Stimulated activated naive CD8-positive, alpha-beta T cell treated with anti-CD3 and anti-CD28 coated beads, Interleukin-15, amount 100 ng/mL, for 72 hours (primary cell): ENCODE measurements at places on chromosomes 11 and 22.

DNA sequence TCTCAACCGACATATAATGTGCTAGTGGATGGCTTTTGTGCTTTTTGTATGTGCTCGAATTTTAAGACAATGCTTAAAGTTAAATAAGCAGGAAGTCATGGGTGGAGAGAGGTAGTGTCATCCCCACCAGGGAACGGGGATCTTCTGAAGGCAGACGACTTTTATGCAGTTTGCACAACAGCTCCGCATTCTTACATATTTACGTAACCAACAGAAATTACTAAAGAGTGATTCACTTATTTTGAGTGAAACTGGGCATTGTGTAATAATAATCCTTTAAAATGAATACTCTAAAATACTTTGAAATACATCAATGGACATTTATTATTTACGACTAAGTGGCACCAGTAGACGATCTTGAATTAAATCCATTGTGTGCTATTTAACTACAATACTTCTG lies 305.1 kb downstream of the CNTN5 start:
- no peak for DNase-seq

GRCh38 chr11:36239636-36240035 lies 49.6 kb downstream of the COMMD9 start:
- DNase-seq, result no peak

DNA sequence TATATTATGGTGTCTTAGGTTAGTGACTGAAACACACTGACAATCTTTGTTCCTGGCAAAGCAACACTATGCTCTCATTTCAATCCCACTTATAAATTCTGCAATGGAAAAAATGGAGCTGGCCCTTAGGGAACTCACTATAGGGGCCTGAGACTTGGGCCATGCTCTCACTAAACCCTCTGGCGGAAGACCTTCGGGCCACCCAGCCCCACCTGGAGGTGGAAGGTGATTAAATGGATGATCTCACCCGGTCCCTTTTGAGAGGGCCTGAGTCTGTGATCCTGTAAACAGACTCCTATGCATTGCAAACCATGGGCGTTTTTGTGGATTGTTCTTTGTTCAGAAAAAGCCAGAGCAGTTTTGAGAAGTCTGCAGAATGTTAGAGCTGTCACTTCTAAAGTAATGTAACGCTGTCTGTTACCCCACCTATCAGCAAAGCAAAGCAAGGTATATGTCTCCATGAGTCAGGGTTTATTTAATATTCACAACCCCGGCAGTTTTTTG lies 17.0 kb upstream of the CDON start:
- DNase-seq, result no peak

DNA sequence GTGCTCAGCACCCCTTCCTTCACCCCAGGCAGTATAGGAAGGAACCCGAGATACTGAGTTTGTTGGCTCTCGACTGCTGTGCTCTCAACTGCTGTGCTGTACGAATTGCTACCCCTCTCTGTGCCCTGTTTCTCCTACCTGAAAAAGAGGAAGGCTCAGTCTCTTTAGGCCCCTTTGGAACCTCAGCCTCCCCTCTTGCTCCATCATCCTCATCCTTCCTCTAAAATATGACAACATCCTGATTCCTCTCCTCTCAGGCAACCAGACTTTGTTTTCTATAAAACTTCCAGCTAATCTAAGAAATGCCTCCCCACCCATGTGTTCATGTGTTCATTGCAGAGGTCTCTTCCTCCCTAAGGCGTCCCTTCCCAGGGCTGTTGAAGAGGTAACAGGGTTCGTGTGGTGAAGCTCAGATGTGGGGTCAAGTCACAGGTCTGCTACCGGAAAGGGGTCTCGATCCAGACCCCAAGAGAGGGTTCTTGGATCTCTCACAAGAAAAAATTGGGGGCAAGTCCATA lies 35.5 kb upstream of the CD82 start:
- no peak for DNase-seq

- DNase-seq, result no peak
Observed at GRCh38 chr11:119567688-119568582, 145.0 kb upstream of the THY1 start.

DNA sequence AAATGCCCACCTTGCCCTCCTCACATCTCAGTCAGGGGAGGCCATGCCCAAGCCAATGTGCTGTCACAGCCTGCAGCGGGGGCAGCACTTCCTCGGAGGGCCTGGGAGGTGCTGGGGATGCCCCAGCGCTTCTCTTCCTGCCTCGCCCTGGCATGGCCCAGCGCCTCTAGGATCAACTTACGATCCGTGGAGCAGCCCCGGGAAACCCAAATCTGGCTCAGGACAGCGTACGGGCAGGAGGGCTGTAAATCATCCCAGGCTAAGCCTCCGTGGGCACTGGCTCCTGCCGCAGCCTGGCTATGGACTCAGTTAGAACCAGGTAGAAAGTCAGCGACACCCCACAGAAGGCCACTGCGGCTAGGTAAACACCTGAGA lies 60.9 kb upstream of the EMID1 start:
- DNase-seq, result no peak

DNA sequence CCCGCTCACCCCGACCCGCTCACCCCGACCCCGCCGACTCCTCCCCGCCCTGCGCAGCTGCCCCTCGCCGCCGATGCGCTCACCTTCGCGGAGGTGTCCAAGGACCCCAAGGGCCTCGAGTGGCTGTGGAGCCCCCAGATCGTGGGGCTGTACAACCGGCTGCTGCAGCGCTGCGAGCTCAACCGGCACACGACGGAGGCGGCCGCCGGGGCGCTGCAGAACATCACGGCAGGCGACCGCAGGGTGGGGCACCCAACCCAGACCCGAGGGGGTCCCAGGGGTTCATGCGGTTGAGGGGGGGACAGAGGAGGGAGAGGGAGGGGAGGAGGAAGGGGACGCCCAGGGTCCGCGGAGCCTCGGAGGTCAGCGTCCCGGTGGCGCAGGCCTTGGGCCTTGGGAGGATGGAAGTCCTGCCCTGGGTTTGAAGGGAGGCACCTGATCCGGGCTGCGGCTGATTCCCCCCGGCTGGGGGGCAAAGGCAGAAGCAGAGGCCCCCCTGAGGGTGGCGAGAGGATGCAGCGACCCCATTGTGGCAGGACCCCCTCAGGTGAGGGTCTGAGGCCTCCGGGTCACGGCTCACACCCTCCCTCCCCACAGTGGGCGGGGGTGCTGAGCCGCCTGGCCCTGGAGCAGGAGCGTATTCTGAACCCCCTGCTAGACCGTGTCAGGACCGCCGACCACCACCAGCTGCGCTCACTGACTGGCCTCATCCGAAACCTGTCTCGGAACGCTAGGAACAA lies 9.2 kb downstream of the PKP3 start:
- DNase-seq, result no peak

DNA sequence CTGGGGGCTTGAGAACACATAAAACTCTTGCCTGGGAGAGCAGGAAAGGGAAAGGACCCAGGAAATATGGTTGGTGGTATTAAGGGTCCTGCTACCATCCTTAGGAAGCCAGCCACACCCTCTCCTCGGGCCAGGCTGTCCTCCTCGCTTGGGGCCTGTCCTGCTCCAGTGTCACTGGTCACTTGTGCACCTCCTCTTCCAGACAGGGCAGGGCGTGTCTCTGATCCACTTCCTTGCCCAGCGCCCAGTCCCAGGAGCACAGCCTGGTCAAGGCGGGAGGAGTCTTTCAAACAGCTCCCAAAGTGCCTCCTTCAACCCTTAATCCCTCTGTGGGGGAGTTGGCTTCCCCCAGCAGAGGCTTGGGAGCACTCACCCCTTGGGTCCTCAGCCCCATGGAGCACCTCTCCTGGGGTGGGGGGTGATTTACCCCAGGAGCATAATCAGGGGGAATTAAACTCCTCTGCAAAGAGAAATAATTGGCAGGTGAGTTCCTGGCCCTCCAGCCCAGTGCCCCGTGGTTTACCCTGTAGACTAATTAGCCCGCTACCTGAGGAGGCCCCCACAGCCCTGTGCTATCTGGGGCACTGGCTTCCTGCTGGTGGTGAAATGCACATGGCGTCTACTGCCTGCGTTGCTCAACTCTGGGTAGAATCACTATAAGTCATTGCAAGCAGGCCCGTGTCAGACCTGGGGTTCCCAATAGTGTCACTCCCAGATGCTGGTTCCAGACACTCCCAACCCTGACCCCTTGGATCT lies 8.0 kb downstream of the TMPRSS6 start:
- no peak for DNase-seq

GRCh38 chr11:27462543-27462942 lies 10.0 kb downstream of the LGR4 start:
- DNase-seq, result no peak

DNA sequence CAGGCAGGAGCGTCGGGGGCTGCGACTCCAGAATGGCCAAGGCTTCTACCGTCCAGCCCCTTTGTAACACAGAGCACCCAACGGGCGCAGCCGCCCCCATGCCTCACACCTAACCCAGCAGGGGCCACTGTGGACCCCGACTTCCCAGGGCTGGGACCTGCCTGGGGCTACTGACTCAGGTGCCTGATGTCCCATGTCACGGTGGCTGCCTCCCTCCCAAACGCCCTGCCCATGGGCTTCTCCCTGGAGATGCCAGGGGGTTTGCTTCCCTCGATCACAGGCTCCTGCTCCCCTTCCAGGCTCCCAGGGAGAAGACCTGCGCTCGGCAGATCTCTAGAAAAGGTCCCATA lies 84.0 kb downstream of the MYEOV start:
- DNase-seq, result no peak

GRCh38 chr11:107276077-107276476 lies 181.5 kb downstream of the CWF19L2 start:
- no peak for DNase-seq

GRCh38 chr11:67700548-67701262 lies 26.3 kb upstream of the ALDH3B2 start:
- DNase-seq, result no peak

DNA sequence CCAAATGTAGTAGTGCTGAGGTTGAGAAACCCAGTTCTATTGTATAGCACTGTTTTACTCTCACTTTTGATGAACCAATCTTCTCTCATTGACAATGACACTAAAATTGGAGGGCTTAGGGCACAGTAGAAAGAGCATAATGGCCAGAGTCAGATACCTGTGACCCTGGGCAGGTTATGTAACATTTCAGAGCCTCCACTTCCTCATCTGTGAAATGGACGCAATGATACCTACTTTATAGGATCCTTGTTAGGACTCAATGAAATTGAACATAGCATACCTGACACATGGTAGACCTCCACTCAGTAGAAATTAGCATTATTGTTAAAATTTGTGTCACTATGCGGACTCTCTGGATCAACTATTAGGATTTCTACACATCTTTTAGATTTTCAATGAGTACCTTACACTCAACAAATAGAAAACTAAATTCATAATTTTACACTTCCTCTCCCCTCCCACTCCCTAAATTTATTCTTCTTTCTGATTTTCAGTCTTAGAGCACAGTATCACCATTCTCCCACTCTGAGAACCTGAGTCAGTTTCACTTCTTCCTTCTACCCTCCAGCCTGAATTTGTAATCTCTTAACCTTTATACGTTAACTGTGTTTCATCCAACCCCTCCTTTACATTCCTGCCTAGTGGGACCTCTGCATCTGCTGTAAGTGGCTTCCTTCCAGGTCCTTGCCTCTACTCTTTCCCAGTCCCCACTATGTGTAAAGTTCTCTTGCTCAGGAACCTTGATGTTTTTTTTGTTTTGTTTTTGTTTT lies 78.3 kb downstream of the MICAL2 start:
- no peak for DNase-seq

- no peak for DNase-seq
Observed at GRCh38 chr22:37175414-37176281, 12.4 kb downstream of the C1QTNF6 start.

- no peak for DNase-seq
Observed at GRCh38 chr11:73468590-73469161, 92.5 kb downstream of the RELT start.

DNA sequence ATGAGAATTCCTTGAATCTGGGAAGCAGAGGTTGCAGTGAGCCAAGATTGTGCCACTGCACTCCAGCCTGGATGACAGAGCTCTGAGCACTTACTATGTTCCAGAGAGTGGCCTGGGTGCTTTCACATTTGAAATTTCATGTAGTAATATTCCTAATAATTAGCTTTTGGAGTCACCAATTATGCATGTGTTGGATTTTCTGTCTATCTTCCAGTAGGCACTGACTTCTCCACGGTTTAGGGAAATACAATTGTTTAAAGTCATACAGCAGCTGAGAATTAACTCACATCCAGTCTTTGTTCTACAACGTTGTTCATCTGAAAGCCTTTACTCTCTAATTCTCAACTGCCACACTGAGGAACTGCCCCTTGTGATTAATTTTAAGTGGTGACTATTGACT lies 150.2 kb downstream of the CSNK2A3 start:
- no peak for DNase-seq

DNA sequence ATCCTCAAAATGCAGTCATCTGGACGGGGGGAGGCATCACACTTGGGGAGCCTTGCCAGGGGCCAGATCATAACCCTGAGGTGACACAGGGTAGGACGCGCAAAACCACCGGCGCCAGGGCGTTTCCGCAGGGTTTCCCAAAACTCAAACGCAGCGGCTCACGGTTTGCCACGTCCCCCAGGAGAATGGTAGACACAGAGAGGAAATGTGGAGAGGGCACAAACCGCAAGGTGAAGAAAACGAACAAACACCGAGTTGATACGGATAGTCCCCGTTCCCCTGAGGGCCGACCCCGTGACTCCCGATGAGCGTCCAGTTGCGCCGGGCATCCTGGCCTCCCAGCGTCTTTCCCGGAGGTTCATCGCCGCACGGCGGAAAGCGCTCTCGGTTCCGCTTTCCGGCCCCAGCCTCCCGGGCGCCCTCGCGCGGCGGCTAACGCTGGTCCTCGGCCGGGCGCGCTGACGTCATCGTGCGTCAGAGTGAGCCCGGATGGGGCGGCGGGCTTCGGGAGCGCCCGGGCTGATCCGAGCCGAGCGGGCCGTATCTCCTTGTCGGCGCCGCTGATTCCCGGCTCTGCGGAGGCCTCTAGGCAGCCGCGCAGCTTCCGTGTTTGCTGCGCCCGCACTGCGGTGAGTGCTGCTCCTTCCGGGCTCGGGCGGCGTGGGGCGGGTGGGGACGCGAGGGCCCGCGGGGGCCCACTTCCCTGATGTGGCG lies at the start of gene BIRC2:
Gene BIRC2, plus strand, starts transcription at position 467 of the 714 bp plus-strand sequence. CDS start 2,641 bp downstream, outside the sequence.
- DNase-seq, result peak; percentile 96

DNA sequence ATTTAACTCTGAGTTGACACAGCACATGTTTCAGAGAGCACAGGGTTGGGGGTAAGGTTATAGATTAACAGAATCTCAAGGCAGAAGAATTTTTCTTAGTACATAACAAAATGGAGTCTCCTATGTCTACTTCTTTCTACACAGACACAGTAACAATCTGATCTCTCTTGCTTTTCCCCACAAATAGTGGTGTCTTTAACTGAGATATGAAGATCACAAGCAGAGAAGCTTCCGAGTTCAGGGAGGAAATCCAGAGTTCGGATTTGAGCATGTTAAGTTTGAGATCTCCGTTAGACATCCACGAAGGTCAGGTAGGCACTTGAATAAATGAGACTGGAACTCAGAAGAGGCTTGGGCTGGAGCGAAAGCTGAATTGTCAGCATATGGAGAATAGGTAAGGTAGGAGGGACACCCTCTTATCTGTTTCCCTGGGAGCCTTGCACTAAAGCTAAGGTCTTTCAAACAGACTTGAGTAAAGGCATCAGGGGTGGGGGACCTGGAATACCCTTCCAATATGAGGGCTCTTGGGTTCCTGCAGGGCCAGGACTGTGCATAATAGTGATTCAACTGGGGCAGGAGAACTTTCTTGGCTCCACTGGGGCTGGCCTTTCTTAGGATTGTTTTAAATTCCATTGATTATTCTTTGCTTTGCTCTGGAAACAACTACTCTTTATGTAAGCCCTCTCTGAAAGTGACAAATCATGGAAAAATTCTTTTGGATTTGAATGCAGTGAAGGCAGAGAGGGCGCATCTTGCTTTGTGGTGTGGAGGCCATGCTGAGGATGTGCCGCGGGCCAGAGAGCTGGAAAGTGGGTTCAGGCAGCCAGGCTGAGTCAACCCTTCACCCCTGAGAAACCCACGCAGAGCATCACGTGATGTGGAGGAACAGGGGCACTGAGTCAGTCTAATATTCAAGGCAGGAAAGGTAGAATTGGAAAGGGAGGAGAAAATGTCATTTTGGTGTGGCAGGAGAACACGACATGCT lies 62.7 kb upstream of the AMPD3 start:
- DNase-seq, result no peak
